GM12864 (cell line): ENCODE measurements at places on chromosomes 11 and 22.
A peak's percentile ranks its signal among the peaks of the same experiment; 100 is the strongest.

DNA sequence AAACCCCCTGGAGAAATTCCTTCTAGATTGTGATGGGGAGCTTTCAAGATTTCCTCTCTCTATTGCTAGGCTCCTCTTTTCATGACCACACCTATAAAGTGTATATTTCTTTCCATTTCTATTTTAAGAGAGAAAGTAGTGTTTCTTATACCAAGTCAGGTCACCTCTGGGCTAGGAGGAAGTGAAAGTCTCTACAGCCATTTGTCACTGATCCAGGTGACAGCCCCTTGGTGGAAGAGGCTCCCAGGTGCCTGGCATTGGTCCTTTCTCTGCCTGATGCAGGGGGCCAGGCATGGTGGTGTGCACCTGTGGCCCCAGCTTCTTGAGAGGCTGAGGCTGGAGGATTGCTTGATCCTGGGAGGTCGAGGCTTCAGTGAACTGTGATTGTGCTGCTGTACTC, 64.7 kb downstream of the DHCR7 start:
- peak; percentile 73 for DNase-seq

- no peak for DNase-seq
These were observed 857 bp downstream of the ARCN1 start for GRCh38 chr11:118572981-118573550.

DNA sequence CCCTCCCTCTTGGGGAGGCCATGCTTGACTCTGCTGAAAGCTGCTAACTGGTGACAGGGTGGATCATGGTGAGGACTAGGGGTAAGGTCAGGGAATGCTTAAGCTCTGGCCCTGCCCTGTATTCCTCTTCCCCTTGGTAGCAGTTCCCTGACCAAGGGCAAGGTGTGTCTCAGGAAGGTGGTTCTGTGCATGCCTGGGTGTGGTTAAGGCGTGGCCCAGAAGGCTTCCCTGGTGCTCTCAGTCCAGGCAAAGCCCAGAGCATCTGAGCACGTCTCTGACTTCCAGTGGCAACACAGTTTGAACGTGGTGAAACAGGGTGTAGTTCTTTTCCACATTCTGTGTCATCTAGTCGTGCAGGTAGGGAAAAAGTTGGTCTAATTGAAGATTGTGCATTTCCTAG, 53.1 kb upstream of the HORMAD2 start:
- no peak for DNase-seq

DNA sequence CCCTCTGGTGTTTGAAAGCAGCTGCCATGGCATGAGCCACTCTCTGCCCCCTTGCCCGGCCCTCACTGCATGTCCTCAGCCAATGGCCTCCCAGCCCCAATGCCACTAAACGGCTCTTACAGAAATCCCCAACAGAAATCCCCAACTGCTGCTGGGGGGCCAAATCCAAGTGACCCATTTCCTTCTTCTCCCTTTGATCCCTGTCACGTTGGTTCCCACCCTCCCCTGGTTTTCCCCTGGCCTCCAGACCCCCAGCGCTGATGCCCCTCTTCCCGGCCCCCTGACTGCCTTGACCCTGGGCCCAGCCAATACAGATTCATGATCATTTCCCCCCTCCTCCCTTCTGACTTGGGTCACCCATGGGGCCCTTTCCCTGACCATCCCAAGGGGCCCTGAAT, 30.9 kb downstream of the IGLL1 start:
- DNase-seq = no peak
